ENCODE measurements at places on chromosomes 16 and 17. TPM values are rescaled to one million over a fixed set of nuclear protein-coding genes. Genes with fewer than 3 reads are reported as not detected.

ZNF469 gene
- 1.5 TPM for total RNA-seq

PRAC1 gene
- not detected for total RNA-seq

LAT gene
- total RNA-seq = 2.0 TPM

GPRC5C gene
- total RNA-seq = 31.7 TPM

ZNF287 gene
- total RNA-seq = 15.5 TPM

ERCC4 gene
- 12.4 TPM for total RNA-seq

NOXO1 gene
- not detected for total RNA-seq

SLC9A5 gene
- 1.1 TPM for total RNA-seq

PPM1E gene
- 1.1 TPM for total RNA-seq

ZNF75A gene
- 21.3 TPM for total RNA-seq

GFAP gene
- 7.0 TPM for total RNA-seq

PLEKHG4 gene
- total RNA-seq = 0.70 TPM

TEX19 gene
- not detected for total RNA-seq

HS3ST2 gene
- total RNA-seq = 0.22 TPM

HEATR9 gene
- not detected for total RNA-seq

PRAC2 gene
- not detected for total RNA-seq

ANKRD40CL gene
- total RNA-seq = not detected

LIMD2 gene
- total RNA-seq = 7.5 TPM

GCGR gene
- total RNA-seq = not detected

EEF2KMT gene
- total RNA-seq = 6.1 TPM

GRAP gene
- total RNA-seq = 2.9 TPM

RFFL gene
- total RNA-seq = 15.5 TPM

TMEM238L gene
- total RNA-seq = not detected

ABCC11 gene
- total RNA-seq = 0.30 TPM

DBNDD1 gene
- 3.0 TPM for total RNA-seq

CLEC18A gene
- 0.13 TPM for total RNA-seq

HOXB5 gene
- total RNA-seq = not detected

ADCY9 gene
- total RNA-seq = 44.0 TPM

HOXB3 gene
- total RNA-seq = 4.2 TPM

CRYBA1 gene
- not detected for total RNA-seq

SHPK gene
- total RNA-seq = 4.8 TPM

TMEM235 gene
- not detected for total RNA-seq

QPRT gene
- total RNA-seq = 6.7 TPM

HBQ1 gene
- not detected for total RNA-seq

TNFRSF17 gene
- not detected for total RNA-seq

TOX3 gene
- not detected for total RNA-seq

CCL2 gene
- total RNA-seq = 42.3 TPM

RNF40 gene
- 47.9 TPM for total RNA-seq

SCGB1C2 gene
- not detected for total RNA-seq

HBA1 gene
- 780 TPM for total RNA-seq

SRCIN1 gene
- total RNA-seq = 6.2 TPM

OR1F1 gene
- not detected for total RNA-seq
